Motor neuron (in vitro differentiated cells): ENCODE measurements at places on chromosomes 7 and 10. TPM values are rescaled to one million over a fixed set of nuclear protein-coding genes. Genes with fewer than 3 reads are reported as not detected.

FAM237B gene
- 0.14 and 0.16 TPM in 2 replicates for total RNA-seq

ELAPOR2 gene
- total RNA-seq: 1.6 and 2.4 TPM in 2 replicates

SAMD8 gene
- total RNA-seq: 15.3 and 15.9 TPM in 2 replicates

UPF2 gene
- 38.0 and 40.8 TPM in 2 replicates for total RNA-seq

STOX1 gene
- total RNA-seq: 4.1 and 4.5 TPM in 2 replicates

GRCh38 chr10:89458291-89458690, 43.9 kb downstream of the IFIT5 start:
- ATAC-seq: no peak

DNA sequence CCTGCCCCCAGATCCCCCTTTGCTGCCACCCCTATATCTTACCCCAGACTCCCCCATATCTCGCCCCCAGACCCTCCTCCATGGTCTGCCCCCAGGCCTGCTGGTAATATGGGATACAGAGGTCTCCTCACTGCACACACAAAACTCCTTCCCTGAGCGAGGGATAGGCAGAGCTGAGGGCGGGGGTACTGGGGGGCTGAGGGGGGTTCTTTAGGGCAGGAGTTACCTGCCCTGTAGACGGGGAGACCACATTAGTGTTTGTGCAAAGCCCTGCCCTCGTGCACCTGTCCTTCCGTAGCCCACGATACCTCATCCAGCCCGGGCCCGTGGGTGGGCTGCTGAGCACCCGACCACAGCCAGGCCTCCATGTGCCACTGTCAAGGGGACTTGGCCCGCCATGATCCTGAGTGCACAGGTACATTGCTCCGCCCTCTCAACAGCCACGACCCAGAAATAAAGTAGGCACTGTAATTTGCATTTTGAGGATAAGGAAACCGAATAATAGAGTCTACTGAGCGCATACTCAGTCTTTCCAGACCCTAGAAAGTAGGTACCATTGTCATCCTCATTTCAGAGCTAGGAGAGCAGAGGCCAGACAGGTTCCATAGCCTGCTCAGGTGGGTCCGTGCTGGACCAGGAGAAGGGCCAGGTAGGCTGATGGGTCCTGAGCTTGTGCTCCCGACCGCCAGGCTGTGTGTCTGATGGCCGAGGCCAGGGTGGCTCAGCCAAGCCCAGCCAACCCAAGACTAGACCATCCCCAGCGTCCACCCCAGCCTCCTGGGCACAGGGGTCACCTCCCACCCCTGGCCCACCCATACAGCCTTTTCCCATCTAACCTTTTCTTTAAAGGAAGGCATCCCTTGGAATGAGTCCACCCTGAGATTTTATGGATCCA, 115.2 kb downstream of the LHPP start:
- no peak for ATAC-seq

DNA sequence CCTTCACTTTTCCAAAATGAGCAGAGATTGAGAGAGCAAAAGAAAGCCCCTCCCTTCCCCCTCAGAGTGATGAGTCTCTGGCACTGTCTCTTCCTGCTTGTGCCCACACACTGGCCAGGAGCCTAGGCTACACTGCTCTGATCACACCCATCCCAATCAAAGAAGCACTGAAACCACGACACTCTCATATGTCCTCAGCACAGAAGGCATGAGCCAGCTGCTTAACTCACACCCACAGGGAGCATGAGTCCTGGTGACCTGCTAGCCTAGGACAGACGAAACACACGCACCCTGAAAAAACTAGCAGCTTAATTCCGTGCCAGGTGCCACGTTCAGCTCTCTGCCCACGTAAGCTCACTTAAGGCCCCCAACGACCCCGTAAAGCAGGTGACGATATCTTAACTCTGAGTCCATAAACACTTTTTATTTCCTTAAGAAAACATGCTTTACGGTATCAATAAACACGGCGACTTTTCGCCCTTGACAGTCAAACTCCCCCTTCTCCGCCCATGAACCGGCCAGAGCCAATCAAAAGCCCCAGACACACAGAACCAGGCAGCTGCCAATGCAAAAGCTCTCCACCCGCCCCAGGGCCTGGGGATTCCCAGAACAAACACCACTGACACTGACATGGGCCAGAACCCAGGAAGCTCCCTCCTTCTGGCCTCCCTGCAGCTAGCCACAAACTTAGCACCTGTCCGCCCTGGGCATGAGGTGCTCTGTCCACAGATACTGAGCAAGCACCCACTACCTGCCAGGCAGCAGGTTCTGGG, 69.0 kb downstream of the TNRC18 start:
- ATAC-seq: no peak

DNA sequence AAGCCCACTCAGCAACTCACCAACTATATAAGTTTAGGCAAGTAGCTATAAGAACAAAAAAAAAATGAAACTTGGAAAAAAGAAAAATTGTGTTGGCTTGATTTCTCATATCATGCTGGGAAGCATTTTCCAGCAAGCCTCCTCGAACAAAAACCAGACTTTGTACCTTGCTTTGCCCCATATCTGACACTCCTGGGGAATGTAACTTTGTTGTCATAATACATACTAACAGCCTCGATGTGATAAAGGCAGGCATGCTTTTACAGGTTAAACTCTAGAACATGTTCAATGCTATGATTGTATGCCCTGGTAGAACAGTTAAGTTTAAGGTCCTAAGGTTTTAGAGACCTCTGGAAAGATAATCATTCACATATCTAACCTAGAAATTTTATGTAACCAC, 11.6 kb downstream of the CFAP43 start:
- ATAC-seq: no peak

- ATAC-seq: no peak
Observed at GRCh38 chr7:78529392-78529791, 730.8 kb downstream of the PHTF2 start.

DNA sequence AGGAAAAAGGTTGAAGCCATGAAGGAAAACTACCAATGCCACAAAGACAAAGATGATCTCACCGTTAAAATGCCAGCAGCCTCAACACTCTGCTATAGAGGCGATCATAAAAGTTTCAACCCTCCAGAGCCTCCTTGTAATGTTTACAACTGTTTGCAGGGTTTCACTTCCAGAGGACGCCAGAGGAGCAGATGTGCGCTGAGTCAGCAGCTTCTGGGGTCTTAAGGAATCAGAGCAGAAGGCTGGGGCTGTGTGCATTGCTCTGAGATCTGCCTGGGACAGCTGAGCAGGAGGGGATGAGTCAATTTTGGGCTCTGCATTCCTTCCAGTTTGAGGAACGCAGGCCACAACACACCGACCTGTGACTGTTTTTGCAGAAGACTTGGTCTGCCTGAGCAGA, 98.3 kb downstream of the TMEM130 start:
- no peak for ATAC-seq

DNA sequence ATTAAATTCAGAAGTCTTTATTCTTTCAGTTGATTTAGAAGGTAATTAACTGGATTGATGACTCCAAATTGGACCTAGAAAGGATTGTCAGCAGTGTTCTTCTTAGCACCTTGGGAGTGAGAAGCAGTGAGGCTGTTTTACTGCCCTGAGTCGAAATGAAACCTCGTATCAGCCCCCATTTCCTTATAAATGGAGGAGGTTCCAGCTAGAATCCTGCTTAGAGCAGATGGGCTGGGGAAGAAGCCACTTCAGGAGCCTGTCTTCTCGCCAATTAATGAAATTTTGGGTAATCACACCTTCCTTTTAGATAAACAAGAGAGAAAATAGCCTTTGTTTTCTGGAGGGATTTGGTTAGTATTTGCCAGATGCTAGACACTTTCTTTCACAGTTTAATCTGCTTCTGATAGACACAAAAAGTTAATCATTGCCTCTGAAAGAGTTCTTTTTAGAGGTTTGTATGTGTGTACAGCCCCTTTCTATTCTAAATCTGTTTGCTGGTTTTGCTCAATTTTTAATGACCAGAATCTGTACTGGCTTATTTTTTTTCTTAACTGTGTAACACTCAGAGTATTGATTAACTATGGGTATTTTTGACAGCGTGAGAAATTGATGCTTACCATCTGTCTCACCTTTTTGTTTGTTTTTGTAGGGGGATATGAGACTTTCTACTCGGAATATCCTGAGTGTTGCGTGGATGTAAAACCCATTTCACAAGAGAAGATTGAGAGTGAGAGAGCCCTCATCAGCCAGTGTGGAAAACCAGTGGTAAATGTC, 4.6 kb downstream of the DUSP5 start:
- no peak for ATAC-seq

- ATAC-seq: no peak
Observed at GRCh38 chr7:157683747-157684156, 346.9 kb downstream of the DNAJB6 start.

- no peak for ATAC-seq
Observed at GRCh38 chr7:5390918-5391317, 32.7 kb downstream of the TNRC18 start.

- no peak for ATAC-seq
Observed at GRCh38 chr7:158468181-158468580, 119.4 kb downstream of the PTPRN2 start.

DNA sequence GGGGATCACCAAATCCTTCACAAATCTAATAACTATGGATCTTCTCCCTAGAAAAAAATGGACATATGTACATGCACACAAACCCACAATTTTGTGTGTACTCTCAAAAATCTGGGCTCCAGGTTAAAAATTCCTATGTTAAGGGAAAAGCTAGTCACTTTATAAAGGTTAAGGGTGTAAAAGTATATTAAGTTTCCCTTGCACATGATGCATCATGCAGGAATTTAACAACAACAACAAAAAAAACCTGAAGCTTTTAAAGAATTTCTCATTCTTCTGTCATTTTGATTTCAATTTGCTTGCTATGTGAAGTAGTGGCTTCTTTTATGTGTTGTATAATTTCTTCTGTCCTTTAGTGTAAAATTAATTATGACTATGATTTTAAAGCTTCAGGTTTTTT, 123.7 kb downstream of the CNOT4 start:
- ATAC-seq: no peak

DNA sequence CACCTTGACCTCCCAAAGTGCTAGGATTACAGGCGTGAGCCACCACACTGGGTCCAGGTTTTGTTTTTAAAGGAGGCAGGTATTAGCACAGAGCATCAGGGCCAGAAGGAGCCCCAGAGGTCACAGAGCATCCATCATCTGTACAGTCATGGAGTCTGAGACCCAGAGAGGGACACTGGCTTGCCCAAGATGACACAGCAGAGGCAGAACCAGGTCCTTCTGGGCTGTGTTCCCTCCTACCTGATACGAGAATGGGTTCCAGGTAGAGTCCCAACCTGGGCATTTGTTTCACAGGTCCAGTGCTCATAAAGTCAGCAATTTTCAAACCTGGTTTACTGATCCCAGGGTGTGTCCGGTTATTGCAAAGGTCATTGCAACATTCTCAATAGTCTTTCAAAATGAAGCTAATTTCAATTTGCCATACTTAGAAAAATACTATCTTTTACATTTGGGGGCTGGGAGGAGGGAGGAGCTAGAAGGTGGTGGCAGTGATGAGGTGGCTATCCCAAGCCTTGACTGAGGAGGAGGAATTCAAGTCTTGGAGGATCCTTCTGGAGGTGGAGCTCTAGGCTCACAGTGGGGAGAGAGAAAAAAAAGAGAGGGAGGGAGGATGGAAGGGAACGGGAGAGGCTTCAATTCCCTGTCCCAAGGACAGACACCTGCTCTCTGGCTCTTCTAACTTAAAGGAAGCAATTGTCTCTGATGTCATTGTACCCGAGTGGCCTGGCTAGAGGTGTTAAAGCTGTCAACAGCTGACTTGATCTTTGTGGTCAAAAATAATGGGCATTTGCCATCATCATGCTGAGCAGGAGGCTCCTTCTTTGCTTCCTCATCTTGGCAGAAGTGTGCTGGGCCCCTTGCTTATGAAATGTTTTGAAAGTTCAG, 8.1 kb downstream of the MXI1 start:
- ATAC-seq: no peak
